ENCODE measurements at places on chromosomes 12 and 14.

- DNase-seq = peak; percentile 8
Measured at GRCh38 chr14:49306152-49306751, 279.9 kb downstream of the RPS29 start.

DNA sequence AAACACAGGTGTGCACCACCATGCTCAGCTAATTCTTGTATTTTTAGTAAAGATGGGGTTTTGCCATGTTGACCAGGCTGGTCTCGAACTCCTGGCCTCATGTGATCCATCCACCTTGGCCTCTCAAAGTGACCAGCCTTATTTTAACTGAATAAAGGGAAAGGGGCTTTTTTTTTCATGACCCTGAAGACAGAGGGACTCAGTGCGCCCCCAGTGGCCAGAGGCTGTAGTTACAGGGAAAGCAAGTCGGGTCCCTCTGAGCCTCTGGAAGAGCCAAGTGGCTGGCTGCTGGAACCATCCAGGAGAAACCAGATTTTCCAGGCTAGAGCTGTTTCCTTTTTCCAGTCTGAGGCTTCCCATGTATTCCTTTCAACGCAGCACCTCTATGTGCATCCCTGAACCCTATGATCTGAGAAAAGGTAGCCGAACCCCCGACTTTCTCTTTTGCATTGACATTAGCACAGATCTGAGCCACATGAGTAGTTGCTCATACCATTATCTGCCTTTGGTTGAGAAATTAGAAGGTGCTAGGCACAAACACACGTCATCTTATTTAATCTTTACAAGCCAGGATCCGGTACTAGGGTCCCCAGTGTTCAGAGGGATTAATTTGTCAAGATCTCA lies 342.7 kb downstream of the CACNA1C start:
- no peak for DNase-seq

GRCh38 chr12:84124211-84124610 lies 788.4 kb downstream of the SLC6A15 start:
- DNase-seq = no peak

GRCh38 chr12:53944907-53945847 lies 6.5 kb downstream of the HOXC13 start:
- no peak for DNase-seq

- no peak for DNase-seq
Measured at GRCh38 chr14:55502746-55503284, 62.4 kb upstream of the TBPL2 start.

GRCh38 chr12:105888696-105889095 lies 250.1 kb downstream of the NUAK1 start:
- no peak for DNase-seq

- no peak for DNase-seq
Measured at GRCh38 chr12:63319386-63319785, 168.4 kb upstream of the AVPR1A start.

GRCh38 chr12:131113568-131114270 lies 160.0 kb downstream of the ADGRD1 start:
- no peak for DNase-seq

DNA sequence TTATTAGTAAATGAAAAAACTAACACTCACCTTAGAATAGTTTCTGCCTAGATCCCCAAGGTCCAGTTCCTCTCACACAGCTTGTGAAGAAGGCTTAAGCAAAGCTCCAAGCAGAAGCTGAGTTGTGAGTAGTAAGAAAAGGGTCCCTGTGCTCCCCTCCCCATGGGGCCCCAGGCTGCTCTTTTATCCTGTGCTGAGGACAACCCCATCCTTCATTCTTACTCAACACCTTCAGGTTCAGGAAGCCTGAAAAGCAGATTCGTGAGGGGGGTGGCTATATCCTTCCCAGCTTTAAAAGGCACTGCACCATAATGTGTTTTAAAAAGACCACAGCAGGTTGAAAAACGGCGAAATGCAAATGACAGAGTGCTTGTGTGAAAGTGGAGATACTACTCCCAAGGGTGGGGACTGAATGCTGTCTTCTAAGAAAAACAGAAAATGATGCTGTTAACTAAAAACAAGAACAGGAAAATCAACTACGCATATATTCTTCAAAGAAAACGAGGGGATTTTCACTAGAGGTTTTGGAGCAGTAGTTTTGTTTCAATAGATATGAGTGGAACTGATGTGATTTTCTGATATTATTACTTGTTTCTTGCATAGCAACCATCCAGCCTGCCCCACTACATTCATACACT lies 182.7 kb downstream of the KTN1 start:
- DNase-seq = no peak

- DNase-seq = no peak
Measured at GRCh38 chr14:94364037-94364436, 24.4 kb downstream of the SERPINA1 start.

Data from RCC 7860 (cell line).